ENCODE measurements at places on chromosomes 3 and 15.

- DNase-seq, result no peak
Observed at GRCh38 chr3:61505197-61505596, 56.2 kb upstream of the PTPRG start.

DNA sequence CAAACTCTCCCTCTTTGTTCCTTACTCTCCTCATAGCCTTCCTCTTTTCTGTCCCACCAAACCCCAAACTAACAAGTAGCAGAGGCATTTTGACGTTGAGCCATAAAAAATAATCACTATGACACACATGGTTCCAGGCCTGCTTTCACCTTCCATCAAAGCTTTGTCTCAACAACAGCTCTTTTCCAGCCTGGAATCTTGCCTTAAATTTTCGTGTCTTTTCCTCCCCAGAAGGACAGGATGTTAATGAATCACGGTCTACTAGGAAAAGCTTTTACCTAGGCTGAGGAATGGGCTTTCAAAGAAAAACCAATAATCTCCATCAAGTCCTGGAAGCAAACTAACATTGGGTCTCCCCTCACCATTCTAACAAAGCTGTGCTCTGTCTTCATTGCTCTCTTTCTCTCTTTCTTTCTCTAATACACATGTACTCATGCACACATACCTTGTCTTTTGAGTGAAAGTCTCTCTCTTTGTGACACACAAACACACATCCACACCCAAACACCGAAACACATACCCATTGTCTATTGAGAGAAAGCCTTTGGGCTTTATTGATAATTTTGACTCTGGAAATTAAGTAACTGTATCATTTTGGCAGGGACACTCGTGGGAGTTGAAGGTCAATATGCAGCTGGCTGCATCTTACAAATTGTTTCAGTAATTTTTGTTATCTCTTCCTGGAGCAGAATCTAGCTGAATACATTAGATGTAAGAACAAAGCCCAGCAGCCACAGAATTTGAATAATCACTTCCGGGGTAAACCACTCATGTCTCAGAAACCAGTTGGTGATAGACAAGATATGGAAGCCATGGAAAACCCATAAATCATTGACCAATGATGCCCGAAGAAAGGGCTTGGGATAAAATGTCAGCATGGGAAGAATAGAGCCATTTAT is 107.4 kb upstream of the SLC4A7 start:
- DNase-seq, result no peak

DNA sequence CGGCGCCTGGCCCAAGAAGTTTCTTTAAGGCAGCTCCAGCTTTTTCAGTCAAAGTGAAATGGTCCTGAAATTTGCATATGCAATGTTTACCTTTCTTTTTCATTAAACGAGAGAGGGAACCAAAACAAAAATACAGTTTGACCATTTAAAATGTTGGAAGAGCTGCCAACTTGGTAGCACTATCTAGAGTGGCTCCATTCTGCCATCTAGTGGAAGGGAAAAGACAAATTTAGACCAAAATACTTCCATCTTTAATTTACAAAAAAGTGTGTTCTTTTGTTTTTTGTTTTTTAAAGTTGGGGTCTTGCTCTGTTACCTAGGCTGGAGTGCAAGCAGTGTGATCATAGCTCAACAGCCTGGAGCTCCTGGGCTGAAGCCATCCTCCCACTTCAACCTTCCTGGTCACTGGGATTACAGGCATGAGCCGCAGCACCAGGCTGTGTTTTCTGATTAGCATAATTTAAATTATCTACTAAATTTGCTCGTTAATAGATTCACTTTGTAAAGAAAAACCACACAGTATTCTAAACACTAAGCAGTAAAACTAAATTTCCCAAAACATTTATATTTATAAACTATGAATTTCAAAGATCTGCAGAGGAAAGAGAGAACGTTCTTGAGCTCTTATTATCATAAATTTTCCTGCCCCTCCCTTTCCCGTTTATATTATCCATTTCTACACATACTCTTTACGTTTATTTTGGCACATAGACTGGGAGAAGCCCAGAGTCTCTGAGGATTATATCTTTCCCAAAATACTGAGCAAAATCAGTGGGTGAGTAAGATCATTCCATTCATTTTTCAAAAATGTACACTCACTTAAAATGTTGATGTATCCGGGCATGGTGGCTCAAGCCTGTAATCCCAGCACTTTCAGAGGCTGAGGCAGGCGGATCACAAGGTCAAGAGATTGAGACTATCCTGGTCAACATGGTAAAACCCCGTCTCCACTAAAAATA is 15.4 kb upstream of the RFC4 start:
- DNase-seq, result no peak

DNA sequence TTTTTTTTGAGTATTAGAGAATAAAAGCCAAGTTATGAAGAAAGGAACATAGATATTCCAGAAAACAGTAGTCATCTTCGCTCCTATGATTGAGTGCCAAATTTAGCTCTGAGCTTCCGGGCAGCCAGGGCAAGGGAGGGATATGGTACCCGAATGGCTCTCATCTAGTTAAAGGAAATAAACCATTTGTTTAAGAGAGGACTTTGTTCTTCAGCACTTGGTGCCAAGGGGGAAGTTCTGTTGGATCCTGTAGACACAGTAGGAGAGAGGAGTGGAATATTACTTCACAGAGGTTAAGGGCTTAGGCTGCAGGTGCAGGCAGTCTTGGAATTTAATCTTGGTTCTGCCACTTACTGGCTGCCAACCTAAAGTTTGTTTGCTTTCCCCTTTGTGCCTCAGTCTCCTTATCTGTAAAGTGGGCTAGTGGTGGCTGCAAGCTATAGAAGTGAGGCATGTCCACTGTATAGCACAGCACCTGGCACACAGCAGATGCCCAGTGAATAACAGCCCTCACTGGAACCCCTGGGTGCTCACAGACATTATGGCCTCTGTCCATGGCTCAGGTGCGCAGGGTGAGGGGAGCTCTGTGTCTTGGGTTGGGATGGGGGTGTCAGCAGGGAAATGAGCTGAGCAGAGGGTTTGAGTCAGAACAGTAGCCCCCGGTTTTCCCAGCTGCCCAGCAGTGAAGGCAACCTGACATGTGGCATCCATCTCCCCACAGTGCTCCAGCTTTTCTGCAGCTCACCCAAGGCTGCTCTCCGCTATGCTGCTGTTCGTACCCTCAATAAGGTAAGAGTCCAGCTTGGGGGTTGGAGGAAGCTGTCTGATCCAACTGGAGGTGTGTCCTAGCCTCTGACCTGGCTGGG is 10.4 kb downstream of the COPG1 start:
- DNase-seq, result no peak

DNA sequence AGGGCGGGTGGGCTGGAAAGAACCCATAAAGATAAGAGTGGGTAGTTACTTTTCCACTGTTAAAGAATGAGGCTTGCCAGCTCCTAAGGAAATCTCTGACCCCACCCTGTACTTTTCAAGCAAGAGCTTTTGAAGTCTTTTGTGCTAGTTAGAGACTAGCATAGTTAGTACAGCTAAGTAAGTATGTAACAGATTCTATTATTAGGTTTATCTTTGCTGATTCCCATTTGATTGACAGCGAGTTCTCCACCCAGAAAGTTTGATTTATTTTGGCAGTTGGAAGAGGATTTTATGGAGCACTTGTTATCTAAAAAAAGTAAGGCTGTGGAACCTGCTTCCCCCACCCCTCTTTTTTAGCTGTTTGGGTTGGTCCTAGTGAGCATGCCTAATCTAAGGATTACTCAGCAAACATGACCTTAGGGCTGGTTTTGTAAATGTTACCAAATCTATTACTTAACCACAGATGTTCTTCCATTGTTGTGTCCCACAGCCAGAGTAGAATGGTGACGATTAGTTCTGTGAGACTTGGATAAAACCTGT is 57.6 kb downstream of the FNDC3B start:
- no peak for DNase-seq

DNA sequence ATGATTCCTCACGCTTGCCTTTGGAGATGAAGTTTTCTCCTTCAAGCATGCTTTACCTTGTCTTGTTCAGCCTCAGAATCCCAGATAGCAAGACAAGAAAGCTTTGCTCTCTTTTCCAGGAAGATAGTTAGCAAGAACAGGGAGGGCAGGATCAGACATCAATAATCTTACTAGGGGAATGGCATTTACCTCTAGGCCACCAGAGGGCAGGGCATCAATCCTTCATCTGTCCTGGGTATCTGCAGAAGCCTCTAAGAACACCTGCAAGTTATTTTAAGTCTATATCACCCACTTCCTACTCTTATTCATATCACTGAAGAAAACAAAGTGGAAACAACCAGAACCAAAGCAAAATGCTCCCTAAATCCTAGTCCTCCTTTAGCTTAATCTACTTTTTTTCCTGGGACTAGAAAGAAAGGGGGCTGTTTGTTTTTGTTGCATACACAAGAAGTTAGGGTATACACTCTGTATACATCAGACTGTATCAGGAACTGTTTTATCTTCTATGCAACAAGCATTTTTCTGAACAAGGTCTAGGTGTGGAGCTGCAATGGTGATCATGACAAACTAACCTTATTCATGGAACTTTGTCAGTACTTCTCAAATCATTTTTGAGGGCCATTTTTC is 862.5 kb downstream of the CADM2 start:
- no peak for DNase-seq

GRCh38 chr15:63195569-63196015 is 6.2 kb downstream of the RAB8B start:
- no peak for DNase-seq

DNA sequence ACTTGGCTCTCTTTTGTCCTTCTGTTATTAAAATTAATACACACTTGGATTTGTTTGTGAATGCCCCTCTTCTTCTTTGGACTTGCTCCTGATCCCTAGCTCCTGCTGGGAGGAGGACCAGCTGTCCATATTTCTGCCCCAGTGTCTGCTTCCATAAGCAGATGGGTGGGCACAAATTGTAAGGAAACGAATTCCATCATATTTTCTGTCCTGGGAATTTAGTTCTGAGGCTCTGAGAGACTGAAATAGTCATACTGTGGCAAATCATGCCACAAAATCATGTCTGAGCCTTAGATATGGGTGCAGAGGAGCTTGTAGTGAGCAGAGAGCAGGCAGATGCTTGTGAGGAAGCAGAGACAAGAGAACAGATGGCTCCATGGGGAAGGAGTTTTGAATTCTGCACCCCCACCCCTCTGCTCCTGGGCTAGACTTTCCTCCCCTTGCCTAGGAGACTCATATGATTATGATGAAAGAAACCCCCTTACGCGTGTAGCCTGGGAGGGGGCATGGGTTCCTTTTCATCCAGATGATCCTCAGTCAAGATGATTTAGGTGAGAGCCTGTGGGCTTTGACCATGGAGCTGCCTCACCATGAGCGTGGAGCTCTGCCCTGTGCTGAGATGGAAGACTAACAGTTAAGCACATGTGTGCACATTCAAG is 50.6 kb downstream of the SV2B start:
- DNase-seq, result no peak

- DNase-seq, result no peak
Observed at GRCh38 chr15:90960298-90961091, 5.8 kb downstream of the RCCD1 start.

- no peak for DNase-seq
Observed at GRCh38 chr15:41933771-41934170, 38.6 kb downstream of the EHD4 start.

DNA sequence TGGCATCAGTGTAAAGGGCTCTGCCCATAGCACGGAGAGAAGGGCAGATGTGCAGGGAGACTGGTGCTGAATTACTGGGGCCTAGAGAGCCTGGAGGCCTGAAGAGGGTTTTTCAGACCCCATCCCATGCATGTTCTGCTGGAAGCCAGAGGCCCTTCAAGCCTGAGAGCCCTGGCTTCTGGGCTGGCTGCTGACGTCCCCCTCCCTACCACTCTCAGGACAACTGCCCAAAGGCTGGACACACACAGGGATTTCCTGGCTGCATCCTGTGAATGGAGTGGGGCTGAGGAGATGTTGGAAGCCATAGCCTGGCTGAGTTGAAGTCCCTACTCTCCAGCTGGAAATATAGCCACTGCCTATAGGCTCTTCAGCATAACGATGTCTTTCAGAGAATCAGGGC is 16.9 kb upstream of the DOCK3 start:
- no peak for DNase-seq

DNA sequence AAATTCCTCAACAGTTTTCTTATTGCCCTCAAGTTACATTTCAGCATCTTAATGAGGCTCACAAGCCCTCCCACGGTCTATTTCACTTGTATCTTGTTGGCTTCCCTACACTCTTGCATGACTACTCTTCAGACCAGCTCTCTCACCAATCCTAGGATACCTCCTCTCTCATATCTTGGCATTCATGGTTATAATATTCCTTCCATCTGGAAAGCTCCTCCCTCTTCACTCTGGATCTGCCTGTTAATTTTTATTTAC is 8.5 kb upstream of the CCDC80 start:
- no peak for DNase-seq

Measured in stimulated activated CD4-positive, alpha-beta T cell treated with anti-CD3 and anti-CD28 coated beads, Interleukin-4, amount 100 ng/mL, for 4 hours (primary cell).